ENCODE measurements at places on chromosomes 16 and 17.

- DNase-seq, result no peak
Observed at GRCh38 chr16:65069766-65070165, 52.1 kb downstream of the CDH11 start.

GRCh38 chr17:82098939-82099763, 1.1 kb upstream of the FASN start:
- no peak for DNase-seq

DNA sequence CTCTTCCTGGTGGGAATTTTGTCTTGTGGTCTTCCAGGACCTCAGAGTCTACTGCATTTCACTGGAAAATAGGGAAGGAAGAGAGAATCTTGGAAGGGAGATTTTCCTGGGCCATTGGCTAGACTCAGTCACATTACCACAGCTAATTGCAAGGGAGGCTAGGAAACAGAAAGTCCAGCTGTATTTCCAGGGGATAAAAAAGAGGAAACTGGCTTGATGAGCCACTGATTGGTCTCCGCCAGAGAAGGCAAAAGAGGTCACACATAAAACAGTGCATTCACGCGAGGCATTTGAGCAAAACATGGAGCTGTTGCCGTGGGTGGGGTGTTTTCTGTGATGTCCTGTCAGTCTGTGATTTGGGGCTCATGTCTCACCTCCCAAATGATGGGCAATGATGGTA, 345.3 kb downstream of the FOXL1 start:
- DNase-seq, result no peak

DNA sequence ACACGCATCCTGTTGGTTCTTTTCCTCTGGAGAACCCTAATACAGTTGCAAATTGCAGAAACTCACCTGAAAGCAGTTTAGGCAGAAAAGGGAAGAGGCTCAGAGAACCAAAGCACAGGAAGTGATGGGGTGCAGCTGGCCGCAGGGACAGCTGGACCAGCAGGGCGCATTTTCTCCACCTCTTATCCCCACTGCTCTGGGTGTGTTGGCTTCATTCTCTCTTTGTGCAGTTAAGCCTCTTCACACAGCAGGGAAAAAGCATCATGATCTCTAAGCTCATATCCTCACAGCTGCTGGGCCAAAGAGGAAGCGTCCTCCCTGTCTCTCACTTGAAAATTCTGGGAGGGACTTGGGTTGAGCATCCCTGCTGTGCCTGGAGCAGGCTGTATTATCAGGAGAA, 20.0 kb upstream of the LRRC75A start:
- DNase-seq, result no peak

DNA sequence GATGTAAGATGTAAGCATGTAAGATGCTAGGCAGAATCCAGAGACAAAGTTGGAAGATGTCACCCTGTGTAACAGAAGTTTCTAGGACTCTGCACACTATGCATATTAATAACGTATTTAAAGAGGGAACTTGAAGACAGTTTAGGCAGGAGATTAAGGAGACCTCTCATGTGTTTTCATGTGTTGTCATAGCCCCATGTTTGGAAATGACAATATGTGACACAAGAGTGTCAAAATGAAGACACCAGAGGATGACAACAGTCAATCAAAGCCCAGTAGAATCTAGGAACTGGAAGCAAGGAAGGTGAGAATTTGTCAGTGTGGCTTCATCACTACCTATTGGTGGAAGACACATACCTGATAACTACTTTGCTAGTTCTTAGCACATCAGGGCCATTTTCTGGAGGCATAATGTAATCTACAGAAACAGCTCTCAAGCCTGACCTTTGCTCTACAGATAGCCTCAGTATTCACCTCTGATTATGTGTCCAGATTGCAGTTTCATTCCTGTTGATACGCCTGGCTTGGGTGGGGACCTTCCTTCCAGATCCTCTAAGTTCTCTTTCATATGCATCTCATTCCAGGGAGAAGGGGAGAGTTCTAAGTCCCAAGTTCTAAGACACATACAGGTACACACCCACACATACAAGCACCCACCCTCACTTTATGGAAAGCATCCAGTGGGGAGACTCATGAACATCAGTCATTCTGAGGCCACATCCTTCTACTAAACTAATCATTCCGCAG, 26.3 kb downstream of the PMP22 start:
- no peak for DNase-seq

DNA sequence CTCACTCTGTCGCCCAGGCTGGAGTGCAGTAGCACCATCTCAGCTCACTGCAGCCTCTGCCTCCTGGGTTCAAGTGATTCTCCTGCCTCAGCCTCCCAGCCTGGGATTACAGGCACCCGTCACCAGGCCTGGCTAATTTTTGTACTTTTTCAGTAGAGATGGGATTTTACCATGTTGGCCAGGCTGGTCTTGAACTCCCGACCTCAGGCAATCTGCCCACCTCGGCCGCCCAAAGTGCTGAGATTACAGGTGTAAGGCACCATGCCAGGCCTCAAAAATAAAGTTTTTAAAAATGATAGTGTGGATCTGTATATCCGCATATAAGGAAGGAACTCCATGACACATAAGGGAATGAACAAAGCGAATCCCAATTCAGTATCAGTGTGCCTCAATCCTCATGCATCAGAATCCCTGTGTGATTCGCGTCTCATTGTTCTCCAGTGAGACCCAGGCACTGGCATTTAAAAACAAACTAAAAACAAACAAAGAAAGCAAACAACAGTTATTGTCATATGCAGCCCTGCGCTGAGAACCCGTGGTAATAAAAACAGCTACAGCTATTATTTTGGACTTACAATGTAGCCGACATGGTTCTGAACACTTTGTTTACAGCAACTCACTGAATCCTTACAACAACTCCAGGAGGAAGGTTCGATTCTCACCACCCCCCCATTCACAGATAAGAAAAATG, 54.1 kb upstream of the CREBBP start:
- DNase-seq, result no peak

- DNase-seq, result no peak
Observed at GRCh38 chr17:40060887-40061608, 1.7 kb upstream of the THRA start.

DNA sequence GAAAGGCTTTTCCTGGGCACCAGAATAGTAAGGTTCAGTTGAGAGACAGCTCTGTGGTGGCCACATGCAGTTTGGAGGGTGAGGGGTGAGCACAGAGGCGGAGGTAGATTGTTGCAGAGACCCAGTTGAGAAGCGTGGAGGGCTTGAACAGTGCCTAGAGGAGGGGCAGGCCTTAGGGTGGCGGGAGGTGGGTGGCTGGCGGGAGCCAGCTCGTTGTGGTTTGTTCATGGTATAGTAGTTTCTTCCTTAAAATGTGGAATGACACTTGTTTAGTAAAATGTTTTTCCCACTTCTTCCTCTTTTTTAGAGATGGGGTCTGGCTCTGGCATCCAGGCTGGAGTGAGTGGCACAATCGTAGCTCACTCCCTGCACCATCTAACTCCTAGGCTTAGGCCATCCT, 14.2 kb downstream of the USP10 start:
- DNase-seq, result no peak

- no peak for DNase-seq
Observed at GRCh38 chr17:1329745-1330343, 50.4 kb downstream of the TRARG1 start.

DNA sequence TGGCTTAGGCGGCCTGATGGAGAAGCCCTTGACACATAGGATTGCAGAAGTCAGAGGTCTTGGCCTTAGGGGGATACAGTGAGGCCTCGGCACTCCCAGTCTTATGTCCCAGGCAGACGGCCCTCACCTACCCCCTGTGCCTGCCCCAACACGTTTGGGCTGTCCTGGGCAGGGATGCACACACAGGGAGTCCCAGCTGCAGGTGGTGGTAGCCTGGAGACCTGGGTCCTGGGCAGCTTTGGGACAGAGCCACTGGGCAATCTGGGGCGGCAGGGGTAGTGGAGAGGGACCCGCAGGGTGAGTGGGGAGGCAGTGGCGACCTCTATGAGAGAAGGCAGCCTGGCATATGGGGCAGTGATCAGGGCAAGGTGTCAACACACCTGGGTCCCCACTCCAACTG, 48.3 kb downstream of the SDK2 start:
- DNase-seq, result no peak

DNA sequence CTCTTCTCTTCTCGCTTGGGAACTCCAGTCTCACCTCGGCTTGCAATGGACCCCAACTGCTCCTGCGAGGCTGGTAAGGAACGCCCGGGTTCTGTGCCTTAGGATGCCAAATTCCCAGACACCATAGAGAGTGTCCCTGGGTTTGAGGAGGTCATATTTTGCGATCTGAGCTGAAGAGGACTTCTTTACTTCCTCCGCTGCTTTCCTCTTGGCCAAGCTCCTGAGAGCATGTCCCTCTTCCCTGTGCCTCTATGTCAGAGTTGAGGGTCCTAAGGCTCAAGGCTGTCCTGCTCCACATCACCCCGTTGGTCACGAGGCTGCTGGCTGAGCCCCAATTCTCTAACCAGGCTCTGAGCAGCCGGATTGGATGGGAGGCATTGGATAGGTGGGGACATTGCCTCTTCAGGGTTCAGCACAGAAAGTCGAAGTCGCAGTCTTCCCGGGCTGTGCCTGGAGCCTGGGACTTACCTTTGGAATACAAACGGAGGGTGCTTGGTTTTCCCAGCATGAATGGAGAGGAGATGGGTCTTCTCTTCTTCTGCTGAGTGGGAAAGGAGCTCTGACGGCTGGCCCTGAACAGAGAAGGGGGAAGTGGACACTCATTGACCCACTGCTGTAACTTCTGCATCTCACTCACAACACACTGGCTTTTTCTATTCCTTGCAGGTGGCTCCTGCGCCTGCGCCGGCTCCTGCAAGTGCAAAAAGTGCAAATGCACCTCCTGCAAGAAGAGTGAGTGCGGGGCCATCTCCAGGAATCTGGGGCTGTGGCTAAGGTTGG, 416 bp downstream of the MT1H start:
- no peak for DNase-seq

- no peak for DNase-seq
Observed at GRCh38 chr17:41284043-41284442, 8.5 kb downstream of the KRTAP9-7 start.

GRCh38 chr16:88065747-88066142, 114.5 kb downstream of the BANP start:
- no peak for DNase-seq

DNA sequence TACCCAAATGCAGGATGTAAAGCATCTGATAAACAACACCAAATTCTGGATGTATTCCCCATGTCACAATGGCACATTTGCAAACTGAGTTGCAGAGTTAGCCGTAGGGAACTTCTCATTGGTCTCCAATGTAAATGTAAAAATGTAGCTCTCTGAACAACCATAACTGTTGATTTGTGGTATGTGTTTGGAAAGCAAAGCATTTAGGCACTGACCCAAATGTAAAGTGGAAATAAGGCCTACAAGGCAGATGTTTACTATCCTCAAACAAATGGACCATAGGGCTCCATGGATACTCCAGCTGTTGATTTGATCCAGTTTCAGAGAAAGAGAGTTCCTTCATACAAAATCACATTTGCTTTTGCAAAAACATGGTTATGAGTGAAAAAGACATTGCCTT, 223.0 kb upstream of the ELAC2 start:
- DNase-seq, result no peak

DNA sequence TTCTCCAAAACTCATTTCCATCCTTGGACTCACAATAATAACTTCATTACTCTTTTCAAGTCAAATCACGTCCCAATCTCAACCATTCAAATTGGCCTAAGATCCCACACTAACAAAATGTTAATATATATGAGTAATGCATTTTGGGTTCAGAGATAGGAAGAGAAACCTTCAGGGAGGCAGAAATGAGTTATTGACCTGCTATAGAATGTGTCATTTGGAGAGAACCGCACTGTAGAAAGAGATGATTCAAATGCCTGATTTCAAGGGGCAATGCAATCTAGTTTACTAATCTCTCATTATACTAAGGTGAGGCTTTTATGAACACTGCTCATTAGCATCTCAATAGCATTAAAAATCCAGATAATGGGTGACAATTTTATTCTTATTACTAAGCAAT, 1595.0 kb upstream of the GOT2 start:
- DNase-seq, result no peak

- no peak for DNase-seq
Observed at GRCh38 chr16:84194470-84195200, 3.7 kb downstream of the ADAD2 start.

GRCh38 chr17:8466456-8466855, 30.8 kb downstream of the NDEL1 start:
- no peak for DNase-seq
